ENCODE measurements at places on chromosomes 7 and 10.

- no peak for DNase-seq
Observed at GRCh38 chr7:121037957-121038716, 49.6 kb downstream of the CPED1 start.

- DNase-seq: no peak
Observed at GRCh38 chr10:95626500-95626899, 30.0 kb downstream of the ALDH18A1 start.

- DNase-seq: no peak
Observed at GRCh38 chr10:12042409-12042796, 206 bp downstream of the UPF2 start.

- no peak for DNase-seq
Observed at GRCh38 chr10:61835946-61836887, 65.3 kb upstream of the ARID5B start.

- no peak for DNase-seq
Observed at GRCh38 chr10:131616040-131616439, 284.8 kb upstream of the PPP2R2D start.

DNA sequence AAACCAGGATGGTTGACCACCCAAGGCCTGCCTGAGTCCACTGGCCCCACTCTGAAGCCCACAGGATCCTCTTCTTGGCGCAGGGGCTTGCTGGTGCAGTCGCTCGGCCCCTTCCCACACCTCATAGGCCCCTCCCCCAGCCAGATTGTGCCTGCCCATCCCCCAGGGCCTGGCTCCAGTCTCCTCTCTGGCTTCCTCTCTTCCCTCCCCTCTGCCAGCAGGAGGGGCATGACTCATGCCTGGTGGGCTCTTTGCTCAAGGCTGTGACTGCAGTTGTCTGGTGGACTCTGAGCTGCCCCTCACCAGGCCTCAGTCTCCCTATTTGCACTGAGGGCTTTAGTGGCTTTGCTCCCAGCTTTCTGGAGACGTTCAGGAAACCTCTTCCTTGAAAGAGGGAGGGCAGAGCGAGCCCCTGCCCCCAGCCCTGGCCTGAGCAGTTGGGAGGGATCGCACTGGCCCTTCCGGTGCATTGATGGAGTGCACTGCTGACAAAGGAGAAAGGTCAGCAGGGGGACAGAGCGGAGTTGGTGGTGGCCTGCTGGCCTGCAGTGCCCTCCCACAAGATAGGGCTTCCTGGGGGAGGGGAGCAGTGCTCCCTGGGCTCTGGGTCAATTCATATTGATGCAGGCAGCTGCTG, 60.7 kb downstream of the ZMIZ1 start:
- no peak for DNase-seq

DNA sequence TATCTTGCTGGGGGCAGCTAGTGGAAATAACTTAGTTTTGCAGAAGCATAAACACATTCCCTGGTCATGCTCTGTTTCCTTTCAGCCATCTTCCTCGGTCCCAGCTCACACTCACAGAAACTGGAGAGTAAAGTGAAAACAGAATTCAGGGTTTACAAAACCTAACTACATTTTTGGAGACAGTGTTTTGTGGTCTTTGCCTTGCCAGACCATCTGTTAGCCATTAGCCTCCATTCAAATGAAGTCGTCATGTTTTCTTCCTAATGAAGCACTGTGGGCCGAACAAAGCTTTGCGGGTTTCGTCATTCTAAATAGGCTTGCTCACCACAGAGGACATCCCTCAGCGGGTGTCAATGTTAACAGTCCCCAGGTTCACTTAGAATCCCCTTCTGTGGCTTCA, 214.6 kb upstream of the TMEM72 start:
- no peak for DNase-seq

DNA sequence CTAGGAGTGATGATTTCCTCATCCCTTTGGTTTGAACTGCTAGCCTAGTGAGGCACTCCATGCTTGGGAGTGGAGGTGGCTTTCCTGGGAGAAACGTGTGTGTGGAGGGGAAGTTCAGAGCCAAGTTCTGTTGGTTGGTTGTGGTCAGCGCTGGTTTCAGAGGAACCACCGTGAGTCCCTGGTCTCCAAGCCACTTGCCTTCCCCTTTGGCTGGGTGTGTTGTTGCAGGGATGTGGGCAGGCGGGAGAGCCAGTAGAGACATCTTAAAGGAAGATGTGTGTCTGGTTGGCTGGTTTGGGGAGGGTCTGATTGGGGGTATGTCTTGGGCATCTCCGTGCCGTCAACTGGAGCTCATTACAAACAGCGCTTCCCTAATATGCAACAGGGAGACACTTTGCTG, 130.8 kb upstream of the TCF7L2 start:
- no peak for DNase-seq

DNA sequence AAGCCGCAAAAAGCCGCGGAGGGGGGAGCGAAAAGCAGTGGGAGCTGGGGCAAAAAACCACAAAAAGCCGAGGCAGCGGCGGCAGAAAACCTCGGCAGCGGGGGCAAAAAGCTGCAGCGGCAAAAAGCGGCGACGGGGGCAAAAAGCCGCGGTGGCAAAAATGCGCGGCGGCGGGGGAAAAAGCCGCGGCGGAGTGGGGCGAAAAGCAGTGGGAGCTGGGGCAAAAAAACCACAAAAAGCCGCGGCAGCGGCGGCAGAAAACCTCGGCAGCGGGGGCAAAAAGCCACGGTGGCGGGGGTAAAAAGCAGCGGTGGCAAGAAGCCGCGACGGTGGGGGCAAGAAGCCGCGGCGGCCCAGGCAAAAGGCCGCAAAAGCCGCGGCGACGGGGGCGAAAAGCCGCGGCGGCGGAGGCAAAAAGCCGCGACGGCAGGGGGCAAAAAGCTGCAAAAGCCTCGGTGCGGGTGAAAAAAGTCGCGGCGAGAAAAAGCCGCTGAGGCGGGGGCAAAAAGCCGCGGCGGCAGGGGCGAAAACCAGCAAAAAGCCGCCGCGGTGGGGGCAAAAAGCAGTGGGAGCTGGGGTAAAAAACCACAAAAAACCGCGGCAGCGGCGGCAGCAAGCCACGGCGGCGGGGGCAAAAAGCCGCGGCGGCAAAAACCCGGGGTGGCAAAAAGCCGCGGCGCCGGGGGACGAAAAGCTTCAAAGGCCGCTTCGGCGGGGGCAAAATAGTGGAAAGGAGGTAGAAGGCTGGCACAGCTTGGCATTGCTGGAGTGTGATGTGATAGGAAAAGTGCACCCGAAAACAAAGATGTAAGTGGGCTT, 135.9 kb downstream of the ZNF92 start:
- no peak for DNase-seq

- no peak for DNase-seq
Observed at GRCh38 chr10:22391600-22391999, 46.3 kb downstream of the SPAG6 start.

DNA sequence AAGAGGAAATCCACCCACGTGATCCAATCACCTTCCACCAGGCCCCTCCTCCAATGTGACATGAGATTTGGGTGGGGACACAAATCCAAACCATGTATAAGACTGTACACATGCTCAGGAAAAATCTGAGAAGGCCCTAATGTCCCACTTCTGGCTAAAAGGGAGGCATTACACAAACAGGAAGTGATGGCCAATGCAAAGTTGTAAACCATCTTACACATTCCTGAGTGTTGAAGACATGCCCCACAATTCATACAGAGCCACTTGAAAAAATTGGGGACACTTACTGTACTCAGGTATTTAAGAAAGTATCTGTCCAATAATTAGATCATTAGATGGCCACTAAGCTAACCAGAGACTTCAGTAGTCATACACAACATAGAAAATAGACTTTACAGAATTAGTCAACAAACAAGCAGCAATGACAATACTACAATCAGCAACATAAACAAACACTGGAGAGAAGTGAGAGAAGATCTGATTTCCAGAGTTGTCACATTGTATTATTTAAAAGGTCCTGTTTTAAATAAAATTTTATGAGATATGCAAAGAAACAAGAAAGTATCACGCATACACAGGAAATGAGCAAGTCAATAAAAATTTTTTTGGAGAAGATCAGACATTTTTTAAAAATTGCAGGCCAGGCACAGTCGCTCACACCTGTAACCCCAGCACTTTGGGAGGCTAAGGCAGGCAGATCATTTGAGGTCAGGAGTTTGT, 143.3 kb downstream of the DGKI start:
- DNase-seq: no peak

DNA sequence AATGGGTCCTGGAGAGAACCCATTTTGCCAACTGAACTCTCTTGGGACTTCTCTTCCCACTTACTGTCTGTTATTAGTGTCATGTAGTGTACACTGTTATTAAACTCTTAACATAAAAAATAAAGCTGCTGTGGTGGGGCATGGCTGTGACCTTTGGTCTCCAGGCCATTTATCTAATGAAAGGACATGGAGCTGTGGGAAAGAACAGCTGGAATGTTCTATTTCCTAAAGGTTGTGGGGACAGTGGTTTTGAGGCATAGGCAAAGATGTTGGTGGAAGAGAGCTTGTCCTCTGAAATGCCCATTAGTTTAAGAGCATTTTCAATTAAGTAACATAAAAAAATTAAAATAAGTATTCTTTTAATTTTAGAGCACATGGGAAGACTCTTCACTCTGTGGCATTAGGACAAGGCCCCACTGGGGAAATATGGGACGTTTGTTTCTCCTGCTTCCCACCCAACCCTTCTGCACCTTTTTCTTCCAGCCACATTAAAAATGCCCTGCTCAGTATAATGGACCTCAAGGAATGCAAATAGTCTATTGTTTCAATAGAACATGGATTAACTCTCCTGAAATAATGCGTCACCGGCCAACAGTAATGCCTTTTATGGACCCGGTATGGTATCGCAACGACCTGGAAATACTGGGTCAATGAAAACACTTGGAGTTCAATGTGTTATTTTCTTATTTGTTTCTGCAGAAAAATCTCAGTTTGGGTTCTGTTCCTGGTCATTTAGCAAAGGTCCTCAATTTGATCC, 149.6 kb downstream of the BUB3 start:
- DNase-seq: no peak

- no peak for DNase-seq
Observed at GRCh38 chr10:21895932-21896331, 107.6 kb downstream of the DNAJC1 start.

- DNase-seq: no peak
Observed at GRCh38 chr10:83352588-83352987, 786.7 kb upstream of the GHITM start.

DNA sequence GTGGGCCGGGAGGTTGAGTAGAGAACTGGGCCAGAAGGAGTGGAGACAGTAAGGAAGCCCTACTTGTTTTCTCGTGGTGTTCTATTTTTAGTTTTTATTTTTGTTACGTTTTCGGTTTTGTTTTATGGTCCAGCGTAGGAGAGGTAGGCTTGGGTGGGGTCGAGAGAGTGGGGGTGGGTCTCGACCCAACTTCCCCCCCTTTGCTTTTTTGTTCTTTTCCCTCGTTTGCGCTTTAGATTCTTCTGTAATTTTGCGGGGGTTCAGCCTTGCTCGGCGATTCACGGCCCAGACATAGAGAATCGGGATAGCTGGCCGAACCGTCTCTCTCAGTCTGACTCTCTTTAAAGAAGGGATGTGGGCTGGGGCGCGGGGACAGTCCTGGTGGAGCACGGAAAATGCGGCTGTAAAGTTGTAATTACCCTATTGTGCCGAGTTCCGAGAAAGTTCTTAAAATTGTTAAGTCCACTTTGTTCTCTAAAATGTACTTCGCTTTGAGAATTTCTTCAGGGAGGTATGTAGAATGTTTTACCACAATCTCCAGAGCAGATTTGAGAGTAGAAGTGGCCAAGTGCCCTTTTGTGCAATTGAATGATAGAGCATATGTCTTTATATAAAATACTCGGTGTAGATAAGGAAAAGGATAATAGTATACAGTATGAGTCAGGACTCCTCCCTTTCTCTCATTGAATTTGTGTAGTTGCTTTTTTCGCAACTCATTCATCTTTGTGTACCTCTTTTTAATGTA, 816 bp downstream of the DMTF1 start:
- DNase-seq: peak; percentile 72

- DNase-seq: no peak
Observed at GRCh38 chr7:38317515-38317914, 44.1 kb upstream of the TARP start.

DNA sequence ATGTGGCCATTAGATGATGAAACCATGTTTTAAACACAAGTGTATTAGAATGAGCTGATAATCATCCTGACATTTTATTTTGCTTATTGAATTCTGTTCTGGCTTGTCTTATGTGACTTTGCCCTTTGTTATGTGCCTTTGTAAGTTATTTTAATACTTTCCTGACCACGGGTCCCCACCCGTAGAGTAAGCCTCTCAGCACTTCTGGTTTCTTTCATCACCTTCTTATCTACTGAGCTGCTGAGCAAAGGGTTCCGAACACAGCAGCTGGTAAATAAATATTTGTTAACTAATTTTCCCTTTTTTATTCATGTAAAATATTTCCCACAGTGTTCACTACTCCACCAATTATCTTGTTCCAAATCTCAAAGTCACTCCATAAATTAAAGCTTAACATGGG, 1115.3 kb downstream of the SORCS3 start:
- no peak for DNase-seq

- no peak for DNase-seq
Observed at GRCh38 chr10:60305380-60305892, 84.2 kb downstream of the ANK3 start.

- DNase-seq: no peak
Observed at GRCh38 chr10:21145751-21146435, 248.8 kb upstream of the NEBL start.

GRCh38 chr7:40715053-40715430, 580.2 kb downstream of the SUGCT start:
- DNase-seq: no peak

- DNase-seq: no peak
Observed at GRCh38 chr7:133613250-133613790, 360.4 kb downstream of the EXOC4 start.

- no peak for DNase-seq
Observed at GRCh38 chr10:23413629-23414089, 25.2 kb upstream of the OTUD1 start.

DNA sequence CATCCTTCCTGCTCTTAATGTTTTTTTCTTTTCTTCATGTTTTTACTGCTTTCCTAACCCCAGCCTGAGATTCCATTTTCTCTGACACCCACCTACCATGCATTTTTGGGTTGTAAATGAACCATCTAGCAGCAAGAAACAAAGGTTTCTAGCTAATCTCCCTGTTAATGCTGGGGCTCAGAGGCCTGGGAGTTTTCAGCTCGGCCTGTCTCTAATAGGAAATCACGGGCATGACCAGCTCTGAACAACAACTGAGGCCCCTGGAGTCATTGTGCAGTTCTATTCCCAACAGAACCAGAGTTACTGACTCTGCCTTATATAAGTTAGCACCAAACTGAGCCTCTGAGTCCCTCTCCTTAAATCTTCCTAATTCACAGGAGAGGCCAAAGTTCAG, 134.8 kb downstream of the CFAP58 start:
- no peak for DNase-seq

DNA sequence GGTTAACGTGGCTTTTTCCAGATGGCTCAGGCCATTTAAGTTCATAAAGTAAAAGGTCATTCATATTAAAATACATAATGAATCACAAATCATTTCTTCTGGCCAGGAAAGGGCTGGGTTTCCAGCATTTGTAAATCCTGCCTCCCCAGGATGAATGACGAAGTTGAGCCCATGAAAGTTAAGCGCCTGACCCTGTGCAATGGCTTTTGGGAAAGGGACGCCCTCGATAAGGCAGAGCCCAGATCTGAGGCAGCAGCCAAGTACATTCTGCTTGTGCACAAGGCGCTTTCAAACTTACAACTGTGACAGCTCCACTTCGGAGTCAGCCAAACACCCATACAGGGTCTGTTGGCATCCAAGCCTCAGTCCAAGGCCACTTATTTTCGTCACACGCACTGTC, 2.8 kb downstream of the GIMAP6 start:
- no peak for DNase-seq

- DNase-seq: no peak
Observed at GRCh38 chr10:45239642-45240041, 75.8 kb downstream of the OR13A1 start.

Measured in activated CD8-positive, alpha-beta memory T cell treated with anti-CD3 and anti-CD28 coated beads for 24 hours (primary cell).